Psoas muscle (tissue), 8 donors: ENCODE measurements at places on chromosomes 2 and 18. TPM values are rescaled to one million over a fixed set of nuclear protein-coding genes. Genes with fewer than 3 reads are reported as not detected.

KCMF1 gene
- 97.3 TPM for polyA plus RNA-seq

DNA sequence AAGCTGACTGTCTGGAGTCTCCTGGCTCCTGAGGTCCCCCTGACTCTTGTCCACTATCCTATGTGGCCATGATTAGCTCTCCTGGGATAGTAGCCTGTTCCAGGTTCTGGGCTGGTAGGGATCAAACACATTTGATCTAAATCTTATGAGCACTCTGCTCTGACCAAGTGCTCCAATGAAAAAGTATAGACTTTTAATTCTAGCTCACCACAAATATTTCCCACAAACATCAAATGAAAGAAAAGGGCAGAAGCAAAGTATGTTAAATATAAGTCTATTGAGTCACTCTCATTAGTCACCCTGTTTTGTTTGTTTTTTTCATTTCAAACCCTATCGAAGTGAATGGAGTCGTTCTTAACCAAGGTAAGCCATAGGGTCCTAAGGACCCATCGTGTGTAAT lies 39.7 kb upstream of the NEDD4L start:
- DNase-seq: no peak

GRCh38 chr2:8144785-8145184 lies 537.1 kb upstream of the ID2 start:
- DNase-seq: no peak

GRCh38 chr2:197134206-197134605 lies 176.4 kb downstream of the ANKRD44 start:
- no peak for DNase-seq

GRCh38 chr2:78928502-78928901 lies 97.0 kb upstream of the REG3G start:
- no peak for DNase-seq

GRCh38 chr18:79597831-79598632 lies 81.6 kb upstream of the CTDP1 start:
- DNase-seq: peak; percentile 33

RGPD5 gene
- polyA plus RNA-seq: 3.3 TPM

TRIM54 gene
- polyA plus RNA-seq: 136 TPM

- no peak for DNase-seq
Measured at GRCh38 chr2:224268441-224268840, 133.5 kb downstream of the FAM124B start.

- no peak for DNase-seq
Measured at GRCh38 chr2:199895406-199895805, 15.7 kb upstream of the C2orf69 start.

RNF25 gene
- polyA plus RNA-seq: 22.6 TPM

NEU4 gene
- polyA plus RNA-seq: 54.6 TPM

C1QL2 gene
- polyA plus RNA-seq: not detected

- DNase-seq: no peak
Measured at GRCh38 chr2:52308156-52308555, 1276.2 kb upstream of the NRXN1 start.

LRATD1 gene
- polyA plus RNA-seq: 1.4 TPM

DNA sequence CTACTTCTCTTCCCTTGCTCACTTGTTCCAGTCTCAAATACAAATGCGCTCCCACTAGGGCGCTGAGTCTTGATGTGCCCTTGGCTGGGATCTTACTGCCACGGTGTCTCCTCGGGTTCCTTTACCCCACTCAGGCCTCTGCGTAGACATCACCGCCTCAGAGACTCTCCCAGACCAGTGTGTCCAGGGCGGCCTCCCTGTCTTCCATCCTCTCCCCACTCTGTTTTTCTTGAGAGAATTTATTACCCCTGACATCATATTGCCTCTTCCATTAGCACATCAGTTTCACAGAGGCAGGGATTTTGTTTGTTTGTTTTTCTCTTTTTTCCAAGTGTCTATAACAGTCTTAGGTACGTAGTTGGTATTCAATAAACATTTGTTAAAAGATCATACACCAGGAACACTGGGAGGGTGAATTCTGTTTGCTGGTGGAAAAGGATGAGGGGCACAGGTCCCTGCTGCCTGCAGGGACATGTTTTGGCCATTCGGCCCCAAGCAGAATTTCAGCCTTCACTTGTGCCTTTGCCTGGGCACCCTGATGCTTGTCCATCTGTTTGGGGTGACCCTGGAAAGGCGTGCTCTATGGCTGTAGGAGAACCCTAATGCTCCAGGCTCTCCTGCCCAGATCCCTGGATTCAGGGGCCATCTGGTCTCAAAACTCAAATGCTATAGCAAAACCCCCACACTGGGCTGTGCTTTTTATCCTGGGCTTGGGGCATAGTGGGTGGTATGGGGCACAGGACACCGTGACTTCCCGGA lies 55.0 kb downstream of the RPL37A start:
- DNase-seq: no peak
